ENCODE measurements at places on chromosomes 16 and 17. TPM values are rescaled to one million over a fixed set of nuclear protein-coding genes. Genes with fewer than 3 reads are reported as not detected.

Gene PSMC3IP
- 2.5 TPM for total RNA-seq

Gene CCL14
- 8.8 TPM for total RNA-seq

DNA sequence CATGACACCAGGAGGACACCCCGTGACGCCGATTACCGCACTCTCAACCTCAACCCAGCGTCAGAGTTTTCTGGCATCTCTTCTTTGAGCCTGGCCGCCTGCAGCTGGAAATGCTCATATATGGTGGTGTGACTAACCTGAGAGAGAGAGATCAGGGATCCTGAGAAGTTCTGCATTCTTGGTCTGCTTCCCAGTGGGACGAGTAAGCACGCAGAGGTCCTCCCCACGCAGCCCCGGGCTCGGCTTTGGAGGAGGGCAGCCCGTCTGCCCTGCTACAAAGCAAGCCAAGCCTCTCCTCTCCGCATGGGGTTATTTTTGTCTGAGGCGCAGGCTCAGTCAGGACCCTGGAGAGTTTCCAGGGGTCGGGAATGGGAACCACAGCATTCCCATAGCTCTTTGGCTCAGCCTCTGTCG, 16.5 kb downstream of the CRISPLD2 start:
- H3K27ac ChIP-seq, result peak overlapping the region; percentile 88
- H3K4me1 ChIP-seq, result peaks cover 73% of the 10 kb centered on the region
- H3K4me3 ChIP-seq, result peak overlapping the region; percentile 49
- peaks cover 30% of the 10 kb centered on the region for H3K27me3 ChIP-seq
- peak; percentile 73 for DNase-seq

- H3K36me3 ChIP-seq, result no peaks in the 10 kb centered on the region
- no peak for DNase-seq
- no peak overlapping the region for H3K27ac ChIP-seq
Observed at GRCh38 chr17:52233176-52233575, 74.7 kb upstream of the CA10 start.

GRCh38 chr16:84074721-84075120, 32.1 kb upstream of the SLC38A8 start:
- peaks cover 88% of the 10 kb centered on the region for H3K36me3 ChIP-seq
- DNase-seq, result peak; percentile 61
- no peaks in the 10 kb centered on the region for H3K27me3 ChIP-seq
- H3K27ac ChIP-seq, result peak overlapping the region; percentile 92

GRCh38 chr16:5478036-5478435, 380.4 kb upstream of the EEF2KMT start:
- DNase-seq, result no peak
- H3K27ac ChIP-seq, result no peak overlapping the region
- H3K4me1 ChIP-seq, result no peaks in the 10 kb centered on the region
- no peak overlapping the region for H3K4me3 ChIP-seq

DNA sequence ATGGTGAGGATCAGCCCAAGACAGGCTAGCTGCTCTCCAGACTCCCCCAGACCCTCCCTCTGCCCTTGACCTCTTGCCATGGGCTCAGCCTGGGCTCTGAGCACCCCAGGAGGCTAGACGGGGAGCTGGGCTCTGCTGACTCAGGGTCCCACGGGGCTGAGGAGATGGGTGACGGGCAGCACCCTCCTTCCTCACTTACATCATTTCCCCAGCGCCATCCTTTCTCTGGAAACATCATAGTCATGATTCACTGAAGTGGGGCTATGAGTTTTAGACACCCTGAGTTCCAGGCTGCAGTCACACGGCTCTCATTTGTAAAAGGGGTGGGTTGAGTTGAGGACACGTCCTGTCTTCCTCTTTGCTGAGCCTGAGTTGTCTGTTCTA, 3.0 kb upstream of the ITGAX start:
- H3K27me3 ChIP-seq, result peaks cover 25% of the 10 kb centered on the region
- H3K27ac ChIP-seq, result no peak overlapping the region
- DNase-seq, result no peak
- no peaks in the 10 kb centered on the region for H3K36me3 ChIP-seq
- H3K4me3 ChIP-seq, result no peak overlapping the region
- peaks cover 2% of the 10 kb centered on the region for H3K4me1 ChIP-seq

DNA sequence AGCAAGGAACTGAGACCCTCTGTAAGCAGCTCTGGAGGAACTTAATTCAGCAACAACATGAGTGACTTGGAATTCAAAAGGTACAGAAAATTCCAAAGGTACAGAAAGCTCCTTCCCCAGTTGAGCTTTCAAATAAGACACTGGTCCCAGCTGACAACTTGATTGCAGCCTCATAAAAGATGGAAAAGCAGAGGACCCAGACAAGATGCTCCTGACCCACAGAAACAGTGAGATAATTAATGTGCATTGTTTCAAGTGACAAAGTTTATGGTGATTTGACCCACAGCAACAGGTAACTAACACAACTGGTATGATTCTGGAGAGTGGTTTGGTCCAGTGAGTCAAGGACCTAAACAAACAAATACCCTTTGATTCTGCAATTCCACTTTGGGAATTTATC, 15.2 kb upstream of the TMEM114 start:
- no peak overlapping the region for H3K27ac ChIP-seq
- no peaks in the 10 kb centered on the region for H3K36me3 ChIP-seq
- DNase-seq, result no peak
- H3K4me1 ChIP-seq, result no peaks in the 10 kb centered on the region

GRCh38 chr17:19298569-19299213, 61.5 kb downstream of the EPN2 start:
- DNase-seq, result no peak
- no peaks in the 10 kb centered on the region for H3K27me3 ChIP-seq
- H3K4me1 ChIP-seq, result peaks cover 91% of the 10 kb centered on the region
- H3K36me3 ChIP-seq, result no peaks in the 10 kb centered on the region
- no peak overlapping the region for H3K4me3 ChIP-seq

Data from left ventricle myocardium inferior (tissue), 1 donor.